Fibroblast of skin of left biceps (primary cell): ENCODE measurements at places on chromosomes 13 and 19.

GRCh38 chr19:49359851-49360820 is 2.1 kb downstream of the TEAD2 start:
- DNase-seq, result no peak

GRCh38 chr13:40254394-40254793 is 412.0 kb downstream of the FOXO1 start:
- DNase-seq, result no peak

- DNase-seq, result no peak
Observed at GRCh38 chr19:46426506-46427162, 2.1 kb downstream of the PNMA8C start.

GRCh38 chr13:36382030-36382429 is 35.8 kb upstream of the SPART start:
- no peak for DNase-seq

DNA sequence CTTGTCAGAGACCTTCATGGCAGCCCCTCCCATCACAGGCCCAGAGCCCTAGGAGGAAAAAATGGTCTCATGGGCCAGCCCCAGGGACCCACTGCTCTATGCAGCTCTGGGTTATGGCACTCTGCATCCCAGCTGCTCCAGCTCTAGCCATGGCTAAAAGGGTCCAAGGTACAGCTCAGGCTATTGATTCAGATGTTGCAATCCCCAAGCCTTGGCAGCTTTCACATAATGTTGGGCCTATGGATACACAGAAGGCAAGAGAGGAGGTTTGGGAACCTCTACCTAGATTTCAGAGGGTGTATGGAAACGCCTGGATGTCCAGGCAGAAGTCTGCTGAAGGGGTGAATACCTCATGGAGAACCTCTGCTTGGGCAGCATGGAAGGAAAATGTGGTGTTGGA is 996.0 kb downstream of the PCDH9 start:
- DNase-seq, result no peak

- DNase-seq, result no peak
Observed at GRCh38 chr19:16497042-16497441, 848 bp downstream of the C19orf44 start.

DNA sequence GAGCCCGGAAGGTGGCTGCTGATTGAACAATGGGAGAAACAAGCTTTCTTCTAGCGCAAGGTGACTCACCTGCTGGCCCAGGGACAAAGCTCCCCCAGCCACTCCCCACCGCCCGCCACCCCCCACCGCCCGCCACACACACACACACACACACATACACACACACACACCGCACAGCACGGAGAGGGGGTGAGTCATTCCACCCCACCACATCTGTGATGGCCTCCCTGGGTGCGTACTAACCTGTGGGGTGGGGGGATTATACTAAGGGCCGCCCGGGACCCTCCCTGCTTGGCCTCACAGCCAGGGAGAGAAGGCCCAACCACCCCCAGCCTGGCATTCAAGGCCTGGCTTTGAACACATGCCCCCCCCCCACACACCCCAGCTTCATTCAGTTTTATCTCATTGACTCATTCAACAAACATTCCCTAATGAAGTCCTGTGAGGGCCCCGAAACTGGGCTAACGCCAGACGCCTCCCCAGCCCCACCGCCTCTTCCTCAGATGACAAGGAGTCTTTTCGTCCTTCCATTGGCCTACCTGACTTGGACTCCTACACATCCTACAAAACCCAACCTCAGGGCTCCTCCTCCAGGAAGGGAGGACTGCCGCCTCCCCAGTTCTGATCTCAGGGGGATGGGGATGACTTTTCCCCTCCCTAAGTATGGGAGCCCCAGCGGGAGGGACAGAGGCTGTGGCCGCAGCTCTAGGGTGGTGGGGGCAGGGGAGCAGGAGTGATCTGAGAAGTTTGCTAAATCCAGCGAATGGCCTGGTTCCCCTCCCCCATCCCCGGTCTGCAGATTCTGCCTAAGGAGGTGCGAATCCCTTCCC is 5.8 kb upstream of the ONECUT3 start:
- peak; percentile 60 for DNase-seq

DNA sequence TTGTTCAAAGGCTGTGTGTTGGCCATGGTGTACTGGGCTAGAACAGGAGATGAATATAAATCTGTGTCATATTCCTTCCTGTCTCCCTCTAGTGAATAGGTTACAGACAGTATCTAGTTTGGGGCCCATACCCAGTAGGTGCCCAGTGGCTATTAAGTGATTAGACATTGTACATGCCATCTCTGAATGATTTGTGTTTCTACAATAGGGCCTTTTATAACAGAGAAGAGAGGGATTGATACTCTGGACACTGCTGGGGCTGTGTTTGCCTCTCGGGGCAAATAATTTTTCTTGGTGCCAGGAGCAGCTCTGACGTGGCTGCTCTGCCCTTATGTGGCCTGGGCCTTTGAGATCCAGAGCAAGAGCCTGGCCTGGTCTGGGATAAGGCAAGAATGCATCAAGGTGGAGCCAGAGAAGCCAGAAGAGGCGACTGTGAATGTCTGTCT is 403.1 kb downstream of the SPRY2 start:
- DNase-seq, result no peak

GRCh38 chr13:106172176-106172905 is 363.1 kb downstream of the EFNB2 start:
- DNase-seq, result no peak

- DNase-seq, result peak; percentile 54
Observed at GRCh38 chr13:23679220-23679619, 109.0 kb downstream of the TNFRSF19 start.

- DNase-seq, result no peak
Observed at GRCh38 chr13:50401049-50401505, 385.8 kb downstream of the KCNRG start.

DNA sequence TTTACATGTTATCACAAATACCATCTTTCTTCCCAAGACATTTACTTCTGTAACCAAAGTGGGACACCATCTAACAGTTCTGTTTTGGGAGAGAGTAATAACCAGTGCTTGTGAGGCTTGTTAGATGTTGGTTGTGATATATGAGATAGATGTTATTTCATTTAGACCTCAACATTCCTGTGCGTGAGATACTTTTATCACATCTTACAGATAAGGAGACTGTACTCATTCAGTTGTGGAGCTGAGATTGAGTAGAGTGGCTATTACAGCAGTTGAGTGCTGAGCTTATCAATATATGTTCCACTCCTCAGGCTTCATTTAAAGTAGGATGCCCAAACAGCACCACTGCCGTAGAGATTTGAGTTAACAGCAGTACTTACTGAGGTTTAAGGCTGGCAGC is 43.1 kb downstream of the USPL1 start:
- DNase-seq, result no peak

DNA sequence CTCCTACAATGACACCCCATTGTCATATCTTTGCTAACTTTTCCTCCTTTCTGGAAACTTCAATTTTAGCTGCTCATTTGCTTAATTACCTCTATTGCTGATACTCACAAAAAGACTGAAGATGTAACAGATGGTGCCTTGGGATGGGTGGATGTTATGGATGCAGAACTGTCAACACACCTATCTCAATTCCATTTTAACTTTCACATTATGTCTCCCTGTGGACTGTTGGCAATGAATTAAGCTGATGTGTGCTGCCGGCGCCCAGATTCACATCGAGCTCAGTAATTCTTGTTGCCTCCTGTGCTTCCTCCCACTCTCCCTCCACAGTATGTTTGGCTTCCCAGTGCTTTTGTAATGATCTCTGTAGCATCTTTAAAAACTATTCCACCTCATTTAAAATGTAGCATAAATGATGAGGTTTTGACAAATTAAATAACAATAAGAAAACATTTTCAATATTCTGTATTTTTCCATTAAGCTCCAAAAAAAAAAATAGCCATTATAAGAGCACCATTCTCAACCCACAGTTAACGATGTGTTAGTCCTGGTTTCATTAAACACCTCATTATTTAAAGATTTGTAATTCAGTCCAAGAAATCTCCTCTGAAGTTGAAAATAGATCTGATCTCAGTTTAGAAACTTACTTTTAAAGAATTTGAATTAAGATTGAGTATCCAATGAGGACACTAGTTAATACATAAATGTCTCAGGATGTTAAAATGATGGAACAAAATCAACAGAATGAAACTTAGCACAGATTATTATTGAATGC is 99.9 kb upstream of the FAM216B start:
- no peak for DNase-seq
